ENCODE measurements at places on chromosomes 4 and X.

DNA sequence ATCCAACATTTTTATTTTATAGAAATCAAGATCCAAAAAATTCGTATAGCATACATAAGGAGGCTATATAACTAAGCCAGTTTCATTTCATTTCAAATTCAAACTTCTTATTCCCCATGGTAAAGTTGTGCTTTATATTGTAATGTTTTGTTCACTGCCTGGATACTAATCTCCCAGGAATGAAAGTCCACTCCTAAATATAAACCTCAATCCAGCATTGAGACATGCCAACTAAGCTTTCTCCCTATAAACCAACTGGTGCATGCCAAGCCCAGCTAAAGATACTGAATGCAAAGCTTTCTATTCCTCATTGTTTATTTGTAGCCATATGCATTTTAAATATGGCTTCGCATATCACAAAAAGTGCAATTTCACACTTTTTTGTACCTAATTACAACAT lies 63.8 kb upstream of the INPP4B start:
- DNase-seq = no peak

- no peak for DNase-seq
These were observed 285.0 kb downstream of the SPANXN1 start for GRCh38 chrX:145532176-145532780.

- DNase-seq = no peak
These were observed 100.8 kb upstream of the TENM3 start for GRCh38 chr4:182142176-182143085.

DNA sequence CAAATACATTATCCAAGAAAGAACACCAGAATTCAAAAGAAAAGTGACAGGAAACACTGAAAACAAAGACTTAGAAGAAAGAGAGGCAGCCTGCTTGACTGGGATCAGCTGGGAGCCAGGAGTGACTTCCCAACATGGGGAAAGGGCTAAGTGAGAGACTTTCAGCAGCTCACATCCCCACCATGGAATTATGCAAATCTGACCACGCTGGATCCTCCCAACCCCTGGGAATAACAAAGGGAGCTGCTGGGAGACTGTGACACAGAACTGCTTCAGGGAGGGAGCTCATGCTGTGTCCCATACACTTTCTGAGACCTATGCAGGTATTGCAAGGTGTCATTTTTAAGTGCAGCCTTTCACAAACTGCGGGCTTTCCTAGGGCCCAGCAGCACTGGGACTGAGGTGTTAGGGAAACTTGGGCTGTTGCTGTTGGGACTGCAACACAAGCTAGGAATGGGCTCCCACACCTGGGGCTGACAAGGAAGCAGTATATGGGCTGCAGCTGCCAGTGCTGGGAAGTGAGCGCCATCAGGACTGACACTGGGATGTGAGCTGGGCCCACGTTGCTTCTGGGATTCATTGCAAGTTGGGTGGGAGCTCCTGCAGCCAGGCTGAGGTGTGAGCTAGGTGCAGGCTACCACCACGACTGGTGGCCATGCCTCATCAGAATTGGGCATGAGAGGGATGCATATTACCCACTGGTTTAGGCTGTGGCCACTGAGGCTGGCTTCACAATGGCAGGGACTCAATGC lies 139.1 kb downstream of the KDR start:
- DNase-seq = no peak

- no peak for DNase-seq
These were observed 21.6 kb upstream of the ATP8A1 start for GRCh38 chr4:42678512-42678911.

GRCh38 chr4:31283679-31284078 lies 563.5 kb downstream of the PCDH7 start:
- no peak for DNase-seq

DNA sequence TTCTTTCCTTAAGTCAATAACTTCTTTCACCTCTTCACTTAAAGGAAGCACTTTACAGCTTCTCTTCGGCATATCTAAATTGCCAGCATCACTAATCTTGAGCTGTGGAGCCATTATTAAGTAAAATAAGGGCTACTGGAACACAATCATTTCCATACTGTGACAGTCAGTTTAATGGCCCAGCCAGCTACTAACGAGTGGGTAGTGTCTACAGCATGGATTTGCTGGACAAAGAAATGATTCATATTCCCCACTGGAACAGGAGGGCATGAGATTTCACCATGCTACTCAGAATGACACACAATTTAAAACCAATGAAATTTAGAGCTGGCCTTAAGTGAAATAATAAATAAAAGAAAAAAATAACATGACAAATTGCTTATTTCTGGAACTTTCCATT lies 72.1 kb downstream of the DDIT4L start:
- DNase-seq = no peak

DNA sequence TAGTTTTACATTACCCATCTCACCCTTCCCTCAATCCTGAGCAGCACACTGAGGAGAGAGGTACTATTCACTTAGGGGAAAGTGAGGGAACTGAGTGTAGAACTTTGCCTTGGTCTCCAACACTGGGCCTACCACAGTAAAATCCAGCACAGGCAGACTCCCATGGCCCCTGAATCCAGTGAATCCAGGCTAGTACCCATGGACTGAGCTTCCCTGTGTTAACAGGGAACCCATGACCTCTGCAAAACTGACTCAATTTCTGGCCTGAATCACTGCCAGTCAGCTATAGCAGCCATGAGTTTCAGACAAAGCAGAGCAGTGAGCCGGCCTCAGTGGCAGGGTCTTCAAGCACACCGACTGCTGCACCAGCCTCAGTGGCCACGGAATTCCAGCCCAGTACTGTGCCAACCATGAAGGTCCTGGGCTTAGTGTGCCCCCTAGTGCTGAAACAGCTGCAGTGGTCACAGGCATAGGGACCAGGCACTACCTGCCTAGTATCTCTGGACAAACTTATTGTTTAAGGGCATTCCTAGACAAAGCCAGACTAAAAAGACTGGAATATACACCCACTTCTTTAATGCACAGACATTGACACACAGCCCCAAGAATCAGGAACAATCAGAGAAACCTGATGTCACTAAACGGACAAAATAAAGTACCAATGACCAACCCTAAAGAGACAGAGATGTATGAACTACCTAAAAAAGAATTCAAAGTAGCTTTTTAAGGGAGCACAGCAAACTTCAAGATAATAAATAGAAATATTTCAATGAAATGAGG lies 127.4 kb upstream of the RPL34 start:
- DNase-seq = no peak

Data from cerebellar cortex (tissue), 1 donor.